ENCODE measurements at places on chromosomes 6 and 20.

- no peak for DNase-seq
Observed at GRCh38 chr20:50513169-50514034, 3.2 kb downstream of the PTPN1 start.

DNA sequence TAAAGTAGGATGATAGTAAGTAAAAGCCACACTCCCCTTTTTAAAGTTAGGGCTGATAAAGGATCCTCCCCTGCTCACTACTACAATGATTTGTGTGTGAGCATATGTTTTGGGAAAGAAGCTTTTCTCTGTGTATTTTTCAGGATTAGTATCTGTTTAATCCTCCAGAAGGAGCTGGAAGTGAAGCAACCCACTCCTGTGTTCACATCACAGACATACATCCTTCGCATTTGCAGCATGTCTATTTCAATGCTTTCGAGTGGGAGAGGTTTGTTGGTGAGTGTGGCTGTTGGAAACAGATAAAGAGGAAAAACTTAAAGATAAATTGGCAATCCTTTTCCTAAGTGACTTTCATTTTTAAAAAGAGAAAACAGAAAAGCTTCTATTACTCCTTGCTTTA is 31.6 kb upstream of the RGS17 start:
- no peak for DNase-seq

DNA sequence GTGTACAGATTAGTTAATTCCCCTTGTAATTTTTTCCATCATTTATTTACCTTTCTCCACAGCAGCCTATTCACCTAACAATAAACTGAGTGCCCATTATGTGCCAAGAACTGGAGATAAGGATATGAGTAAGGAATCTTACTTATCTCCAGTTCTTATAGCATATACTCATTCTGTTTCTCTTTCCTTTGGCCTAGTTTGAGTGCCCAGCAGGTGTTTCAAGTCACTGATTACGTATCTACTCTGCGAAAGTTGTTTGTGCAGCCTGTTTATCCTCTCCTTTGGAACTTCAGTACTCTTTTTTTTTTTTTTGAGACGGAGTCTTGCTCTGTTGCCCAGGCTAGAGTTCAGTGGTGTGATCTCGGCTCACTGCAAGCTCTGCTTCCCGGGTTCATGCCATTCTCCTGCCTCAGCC is 17.3 kb upstream of the POU5F1 start:
- DNase-seq = no peak

DNA sequence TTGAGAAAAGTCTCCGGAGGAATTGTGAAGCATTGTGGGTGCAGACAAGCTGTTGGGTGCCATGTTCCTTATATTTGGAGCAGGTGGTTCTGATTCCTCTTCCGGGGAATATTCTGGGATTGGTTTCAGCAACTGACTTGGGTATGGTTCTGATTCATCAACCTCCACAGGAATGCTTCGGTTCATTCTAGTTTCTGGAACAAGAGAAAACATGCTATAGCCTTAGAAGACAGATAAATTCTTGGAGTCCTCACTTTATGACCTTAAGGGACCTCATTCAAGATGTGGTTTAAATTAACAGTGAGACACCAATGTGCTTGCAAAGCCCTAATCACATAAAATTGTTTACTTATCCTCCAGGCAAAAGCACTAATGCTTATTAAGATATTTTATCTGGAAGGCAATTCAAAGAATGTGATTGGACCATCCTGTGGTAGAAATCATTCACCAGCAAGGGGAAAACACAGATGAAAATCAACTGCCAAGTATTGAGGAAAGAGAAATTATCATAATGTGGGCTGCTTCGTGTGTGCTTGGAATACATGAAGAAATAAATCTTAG is 13.7 kb downstream of the TRAF3IP2 start:
- DNase-seq = no peak

GRCh38 chr6:68726992-68727391 is 91.9 kb downstream of the ADGRB3 start:
- DNase-seq = no peak

DNA sequence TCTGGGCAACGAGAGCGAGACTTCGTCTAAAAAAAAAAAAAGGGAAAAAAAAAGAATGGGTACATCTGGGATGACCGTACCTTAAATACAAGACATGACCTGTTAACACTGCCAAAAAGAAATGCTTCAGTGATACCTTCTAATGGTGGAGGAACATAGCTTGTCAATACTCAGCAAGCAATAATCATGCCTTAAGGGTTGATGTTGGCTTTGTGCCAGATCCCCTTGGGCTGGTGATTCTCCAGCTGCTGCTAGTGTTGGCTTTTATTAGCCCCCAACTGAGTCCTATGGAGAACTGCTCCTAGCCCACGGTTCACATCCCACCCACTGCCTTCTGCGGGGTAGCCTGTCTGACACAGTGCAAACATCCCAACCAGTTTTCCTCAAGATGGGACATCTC is 134.9 kb downstream of the PLCB1 start:
- no peak for DNase-seq

DNA sequence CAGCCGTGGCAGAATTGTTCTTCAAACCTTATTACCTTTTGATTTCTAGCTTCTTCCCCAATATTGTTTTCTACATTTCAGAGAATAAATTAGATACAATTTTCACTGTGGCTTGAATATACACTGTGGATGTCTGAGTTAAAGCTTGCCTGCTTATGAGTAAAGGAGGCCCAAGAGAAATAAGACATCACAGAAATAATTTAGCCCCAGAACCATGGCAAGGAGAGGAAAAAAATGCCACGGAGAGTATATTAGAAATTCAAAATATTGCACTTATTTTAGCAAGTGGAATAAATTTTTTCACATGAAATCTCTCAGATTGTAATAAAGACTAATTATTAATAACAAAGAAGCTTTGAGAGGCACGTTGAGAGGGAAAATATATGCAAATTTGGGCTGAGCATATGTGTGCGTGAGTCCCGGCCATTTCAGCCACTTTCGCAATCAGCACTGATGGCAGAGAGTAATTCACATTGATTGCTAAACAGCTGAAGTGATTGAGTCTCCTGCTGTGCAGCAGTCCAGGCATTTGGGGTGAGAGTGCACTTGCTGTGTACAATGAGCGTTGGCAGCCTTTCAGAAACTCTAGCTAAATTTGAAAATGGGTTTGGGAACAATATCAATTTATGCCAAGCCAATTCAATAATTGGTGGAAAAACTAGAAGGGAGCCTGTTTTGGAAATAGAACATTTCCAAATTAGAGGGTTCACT is 596.0 kb downstream of the EPM2A start:
- DNase-seq = no peak

DNA sequence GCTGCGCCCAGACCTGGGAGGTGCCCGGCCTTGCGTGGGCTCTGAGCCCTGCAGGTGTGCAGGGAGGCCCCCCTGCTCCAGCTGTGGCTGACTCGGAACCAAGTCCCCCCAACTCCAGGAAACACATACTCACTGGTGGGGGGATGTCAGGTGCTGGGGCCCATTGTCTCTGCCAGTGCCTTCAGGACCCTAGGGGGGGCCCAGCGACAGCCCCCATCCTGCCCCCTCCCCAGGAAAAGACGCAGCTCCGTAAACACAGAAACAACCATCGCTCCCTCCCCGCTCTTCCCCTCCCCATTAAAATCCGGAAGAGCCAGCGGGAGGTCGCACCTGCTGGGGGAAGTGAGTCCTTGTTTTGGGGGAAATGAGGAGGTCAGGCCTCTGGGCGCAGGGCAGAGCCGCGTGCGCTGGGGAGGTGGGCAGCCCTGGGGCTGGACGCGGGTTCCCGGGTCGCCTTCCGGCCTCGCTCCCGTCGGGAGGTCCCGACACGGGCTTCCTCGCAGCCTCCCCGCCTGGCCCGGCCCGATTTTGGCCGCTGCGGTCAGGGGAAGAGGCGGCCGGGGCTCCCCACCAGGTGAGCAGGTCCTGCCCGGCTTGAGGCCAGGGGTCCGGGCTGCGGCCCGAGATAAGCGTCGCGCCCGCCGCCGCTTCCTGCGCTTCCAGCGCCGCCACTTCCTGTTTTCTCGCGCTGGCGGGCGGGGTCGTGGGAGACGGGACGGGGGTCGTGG is 6.2 kb downstream of the C20orf204 start:
- no peak for DNase-seq

DNA sequence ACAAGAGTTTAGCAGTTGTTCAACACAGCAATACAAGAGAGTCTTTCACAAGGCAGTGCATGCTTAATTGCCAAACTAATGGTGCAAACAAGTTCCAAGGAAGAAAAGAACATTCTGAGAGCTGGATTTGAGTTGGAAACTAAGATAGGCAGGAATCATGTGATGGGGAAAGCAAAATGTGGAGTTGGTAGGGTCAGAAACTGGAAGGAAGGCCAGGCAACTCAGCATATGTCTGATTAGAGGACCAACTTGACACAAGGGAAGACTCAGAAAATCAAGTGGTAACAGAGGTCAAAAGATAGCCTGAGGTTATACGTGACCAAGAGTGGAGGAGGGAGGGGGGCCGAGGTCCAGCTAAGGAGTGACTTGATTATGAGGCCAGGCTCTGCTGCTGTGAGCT is 117.3 kb downstream of the SMLR1 start:
- DNase-seq = no peak

DNA sequence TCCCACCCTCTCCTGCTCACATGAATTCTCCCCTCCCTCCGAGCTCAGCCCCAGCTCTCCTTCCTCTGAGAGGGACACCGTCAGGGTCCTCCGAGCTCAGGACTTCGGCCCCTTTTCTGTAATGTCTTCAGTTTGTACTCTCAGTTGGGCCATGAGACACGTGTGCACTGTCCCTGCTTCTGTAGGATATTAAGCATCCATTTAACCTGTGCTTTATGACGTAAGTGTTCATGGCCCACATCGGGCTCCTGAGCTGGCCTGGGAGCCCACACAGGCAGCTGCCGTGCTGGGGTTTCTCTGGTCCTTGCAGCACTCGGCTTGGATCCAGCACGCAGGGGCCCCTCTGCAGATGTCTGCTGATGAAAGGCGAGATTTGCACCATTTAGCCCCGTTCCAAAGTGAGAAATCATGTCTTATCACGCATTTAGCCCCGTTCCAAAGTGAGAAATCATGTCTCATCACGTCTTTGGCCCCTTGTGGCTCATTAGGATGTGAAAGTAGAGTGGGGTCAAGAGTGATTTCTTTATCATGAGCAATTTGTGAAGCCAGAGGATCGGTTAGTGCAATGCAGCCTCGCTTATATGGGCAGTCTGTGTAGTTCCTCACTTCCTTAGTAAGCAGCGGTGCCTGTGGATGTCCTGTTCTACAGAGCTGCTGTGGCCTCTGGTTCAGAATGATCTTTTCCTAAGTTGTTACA is 25.3 kb downstream of the DUSP22 start:
- no peak for DNase-seq

GRCh38 chr6:37824170-37824569 is 4.6 kb downstream of the ZFAND3 start:
- no peak for DNase-seq

- no peak for DNase-seq
Observed at GRCh38 chr6:19444481-19444880, 392.7 kb upstream of the ID4 start.

- no peak for DNase-seq
Observed at GRCh38 chr20:33059136-33059535, 5.4 kb downstream of the BPIFB3 start.

DNA sequence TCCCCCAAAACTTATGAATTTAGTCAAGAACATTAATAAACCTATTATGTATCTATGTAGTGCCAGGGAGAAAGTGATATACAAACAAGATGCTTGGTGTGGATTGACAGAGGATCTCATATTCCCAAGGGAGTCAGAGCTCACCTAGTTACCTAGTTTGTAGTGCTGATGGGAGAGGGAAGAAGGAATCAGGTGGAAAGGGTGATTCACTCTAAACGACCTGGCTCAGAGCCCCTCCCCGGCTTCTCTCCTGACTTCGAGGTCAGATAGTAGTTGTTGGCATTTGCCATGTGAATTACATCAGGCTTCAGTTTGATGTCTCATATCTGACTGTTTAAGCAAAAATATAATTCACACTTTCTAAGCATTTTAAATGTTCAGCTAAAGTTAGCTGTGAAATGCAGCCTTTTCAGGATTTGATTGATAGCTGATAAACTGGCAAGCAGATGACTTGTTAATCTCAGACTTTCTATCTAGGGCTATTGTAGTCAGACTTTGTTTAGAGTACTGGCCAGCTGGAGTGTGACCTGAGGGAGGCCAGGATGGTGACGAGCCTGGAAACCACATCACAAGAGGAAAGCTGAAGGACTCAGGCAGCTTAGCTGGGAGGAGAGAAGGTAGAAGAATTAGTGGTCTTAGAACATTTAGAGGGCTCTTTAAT is 123.7 kb downstream of the AKAP7 start:
- no peak for DNase-seq

DNA sequence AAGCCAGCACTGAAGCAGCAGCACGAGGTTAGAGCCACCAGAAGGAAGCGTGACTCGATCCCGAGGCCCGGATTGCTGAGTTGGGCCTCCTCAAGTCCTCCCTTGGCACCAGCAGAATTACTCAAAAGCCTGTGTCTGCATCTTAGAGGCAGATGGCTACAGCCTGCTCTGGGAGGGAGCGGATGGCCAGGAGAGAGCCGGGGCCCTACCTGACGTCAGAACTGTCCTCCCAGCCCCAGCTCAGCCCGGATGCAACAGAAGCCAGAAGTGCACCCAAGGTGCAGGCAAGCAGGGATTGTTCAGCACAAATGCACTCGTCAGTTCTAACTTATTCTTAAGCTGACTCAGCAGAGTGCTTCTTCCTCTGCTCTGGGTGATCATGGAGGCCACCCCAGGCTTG is 155.5 kb upstream of the RPS6KA2 start:
- no peak for DNase-seq

GRCh38 chr6:31663961-31664789 is 622 bp downstream of the GPANK1 start:
- no peak for DNase-seq

DNA sequence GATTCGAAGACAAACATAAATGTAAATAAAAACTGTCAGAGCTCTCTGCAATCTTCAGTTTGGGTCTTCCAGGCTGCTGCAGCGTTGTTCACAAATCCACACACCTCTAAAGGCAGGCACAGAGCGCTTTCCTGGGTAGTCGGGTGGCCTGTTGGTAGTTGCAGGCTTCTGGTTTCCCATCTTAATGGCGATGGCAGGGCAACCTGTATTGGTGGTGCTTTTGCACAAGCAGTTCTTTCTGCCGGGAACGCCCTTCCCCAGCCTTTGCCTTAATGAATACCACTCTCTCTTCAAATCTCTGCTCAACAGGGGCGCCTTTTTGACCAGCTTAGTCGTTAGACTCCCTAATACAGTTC is 723 bp upstream of the IFT52 start:
- no peak for DNase-seq

- no peak for DNase-seq
Observed at GRCh38 chr6:71388856-71389527, 100.4 kb downstream of the OGFRL1 start.

DNA sequence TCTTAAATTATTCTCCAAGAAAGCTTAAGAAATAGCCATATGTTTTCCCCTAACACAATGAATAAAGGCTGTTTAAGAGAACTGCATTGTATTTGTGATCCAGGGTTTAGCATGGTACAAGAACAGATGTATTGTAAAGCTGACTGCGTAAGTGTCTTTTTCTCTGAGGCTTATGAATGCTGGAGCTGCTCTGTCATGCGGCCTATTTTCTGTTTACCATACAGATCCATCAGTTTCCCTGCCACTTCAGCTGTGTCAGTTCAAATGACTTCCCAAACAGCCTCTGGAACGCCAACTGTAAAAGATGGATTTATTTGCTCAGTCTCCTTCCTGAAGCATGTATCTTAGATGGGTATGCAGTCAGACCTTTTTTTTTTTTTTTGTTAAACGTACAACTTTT is 419.3 kb upstream of the HS3ST5 start:
- DNase-seq = no peak

- no peak for DNase-seq
Observed at GRCh38 chr20:48886194-48886593, 35.3 kb upstream of the ARFGEF2 start.

- no peak for DNase-seq
Observed at GRCh38 chr6:52317841-52318581, 33.5 kb upstream of the MCM3 start.
